Stimulated activated CD4-positive, alpha-beta T cell treated with anti-CD3 and anti-CD28 coated beads, Interleukin-1b, Interleukin-23, amount 100 ng/mL, for 1 hour (primary cell): ENCODE measurements at places on chromosomes 6 and 20.

GRCh38 chr20:57680934-57681914 lies 28.6 kb downstream of the PMEPA1 start:
- no peak for DNase-seq

DNA sequence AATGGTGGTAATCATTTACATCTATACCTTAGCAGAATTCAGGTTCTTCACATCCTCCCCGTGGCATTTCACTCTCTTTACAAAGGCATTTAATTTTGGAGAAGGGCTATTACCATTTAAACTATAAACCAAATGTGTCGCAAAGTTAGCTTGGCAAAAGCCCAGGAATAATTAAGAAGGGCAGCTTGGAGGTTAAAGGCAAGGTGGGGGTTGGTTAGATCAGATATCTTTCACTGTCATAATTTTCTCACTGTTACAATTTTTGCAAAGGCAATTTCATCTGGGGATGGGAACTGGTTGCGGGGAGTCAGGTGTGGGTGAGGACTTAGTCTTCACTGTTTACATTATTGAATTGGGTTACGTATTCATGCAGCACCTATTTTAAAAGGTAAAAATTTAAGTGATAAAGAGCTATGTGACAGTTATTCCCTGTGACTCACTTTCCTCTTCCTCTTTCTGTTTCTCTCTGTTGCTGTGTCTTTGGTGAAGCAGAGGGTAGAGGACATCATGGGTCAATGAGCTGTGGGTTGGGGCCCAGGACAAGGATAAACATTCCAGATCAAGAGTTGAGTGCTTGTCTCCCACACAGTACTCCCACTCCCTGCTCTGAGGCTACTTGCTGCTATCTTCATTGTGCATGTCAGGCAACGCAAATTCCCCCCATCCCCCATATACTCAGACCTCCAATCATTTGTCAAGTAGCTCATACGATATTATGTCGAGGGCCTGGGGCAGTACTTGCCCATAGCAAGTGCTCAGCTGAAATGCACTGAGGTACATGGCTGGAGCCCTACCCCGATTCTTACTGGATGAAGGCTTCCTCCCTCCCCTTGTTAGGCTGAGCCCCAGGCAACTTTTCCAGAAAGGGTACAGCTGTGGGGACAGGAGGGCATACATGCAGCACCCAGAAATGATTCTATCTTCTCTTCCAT lies 223.1 kb upstream of the MYLIP start:
- DNase-seq: no peak

GRCh38 chr20:40309731-40310130 lies 379.3 kb downstream of the MAFB start:
- DNase-seq: no peak

- no peak for DNase-seq
Observed at GRCh38 chr6:44199883-44200282, 16.8 kb upstream of the MYMX start.

DNA sequence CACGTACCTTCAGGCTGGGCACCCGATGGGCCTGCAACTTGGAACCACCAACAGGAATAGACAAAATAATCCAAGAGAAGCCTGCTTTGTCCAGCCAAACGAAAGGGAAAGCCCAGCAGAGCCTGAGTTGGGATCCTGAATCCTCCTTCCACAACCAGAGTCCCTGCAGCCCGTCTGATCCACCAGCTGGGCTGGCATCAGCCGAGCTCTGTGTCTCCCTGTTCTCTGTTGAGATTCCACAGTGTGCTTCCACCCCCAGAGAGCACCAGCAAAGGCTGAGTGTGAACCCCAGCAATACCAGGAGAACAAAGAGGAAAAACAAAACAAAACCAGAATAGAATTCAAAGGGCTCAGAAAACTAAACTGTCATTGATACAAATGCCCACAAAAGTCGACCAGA lies 104.2 kb upstream of the PRND start:
- no peak for DNase-seq

DNA sequence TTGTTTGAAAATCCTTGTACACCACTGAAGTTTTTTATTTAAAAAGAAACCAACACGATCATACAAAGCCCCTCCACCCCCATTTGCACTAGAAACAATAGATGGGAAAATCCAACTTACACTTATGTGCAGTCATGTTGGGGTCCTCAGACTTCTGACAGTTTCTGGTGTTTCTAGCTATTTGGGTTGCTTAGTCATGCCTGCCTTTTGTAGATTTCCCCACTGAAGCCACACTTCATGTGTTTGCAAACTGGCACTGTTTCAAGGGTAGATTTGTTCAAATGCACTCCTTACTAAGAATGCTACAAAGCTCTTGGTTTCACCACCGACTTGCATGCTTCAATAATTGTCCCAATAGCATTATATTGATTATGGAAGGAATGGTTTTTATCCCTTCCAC lies 1.5 kb downstream of the SH3BGRL2 start:
- no peak for DNase-seq

DNA sequence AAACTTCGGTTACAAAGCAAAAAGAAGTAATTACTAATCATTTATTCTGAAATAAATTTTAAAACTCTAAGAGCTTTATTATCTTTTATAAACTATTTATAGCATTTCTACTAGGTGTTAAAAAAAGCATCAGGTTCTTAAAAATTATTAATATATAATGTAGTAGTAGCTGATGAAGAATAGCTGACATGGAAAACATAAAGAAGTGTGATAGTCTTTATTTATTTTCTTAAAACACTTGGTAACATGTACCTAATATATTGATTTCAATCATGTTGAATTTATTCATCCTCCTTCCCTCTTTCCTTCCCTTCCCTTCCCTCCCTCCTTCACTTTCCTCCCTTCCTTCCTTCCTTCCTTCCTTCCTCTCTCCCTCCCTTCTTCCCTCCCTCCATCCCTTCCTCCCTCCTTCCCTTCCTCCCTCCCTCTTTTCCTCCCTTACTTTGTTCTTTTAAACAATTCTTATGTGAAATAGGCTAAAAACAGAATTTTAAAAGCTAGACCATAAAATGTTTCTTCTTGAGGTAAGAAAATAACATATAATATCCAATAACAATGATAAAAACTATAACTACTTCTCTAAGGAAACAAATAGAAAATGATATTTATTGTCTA lies 913.9 kb upstream of the MAP3K7 start:
- DNase-seq: no peak

- no peak for DNase-seq
Observed at GRCh38 chr20:10498200-10498599, 63.1 kb downstream of the SLX4IP start.

DNA sequence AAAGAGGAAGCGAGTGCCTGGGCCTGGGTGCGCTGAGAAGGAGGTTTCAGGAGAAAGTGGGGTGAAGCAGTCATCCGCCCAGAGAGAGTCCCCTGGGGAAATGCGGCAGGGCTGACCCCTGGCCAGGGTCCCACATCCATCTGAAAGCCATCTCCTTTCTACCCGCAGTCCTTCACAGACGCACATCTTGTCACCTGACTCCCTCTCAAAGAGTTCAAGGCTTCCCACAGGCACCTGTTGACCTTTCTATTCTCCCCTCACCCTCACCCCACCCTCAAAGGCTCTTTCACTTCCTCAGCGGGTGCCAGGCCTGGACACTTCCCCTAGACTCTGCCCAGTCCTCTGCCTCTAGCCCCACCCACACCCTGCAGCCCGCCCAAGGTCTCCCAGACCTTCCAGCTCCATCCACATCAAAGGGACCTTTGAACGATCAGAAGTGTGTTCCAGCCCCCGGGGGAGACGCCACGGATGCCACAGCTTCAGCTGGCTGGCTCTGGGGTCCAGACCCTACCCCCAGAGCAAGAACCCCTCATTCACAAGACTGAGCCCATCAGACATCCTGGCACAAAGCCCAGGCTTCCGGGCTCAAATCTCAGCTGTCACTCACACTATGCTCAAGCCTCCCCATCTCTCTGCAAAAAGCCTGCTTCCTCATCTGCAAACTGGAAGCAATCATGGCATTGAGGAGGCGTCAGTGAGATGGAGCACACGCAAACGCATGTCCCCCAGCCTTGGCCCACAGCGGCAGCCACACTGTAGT lies 2.1 kb downstream of the CTSZ start:
- DNase-seq: no peak

DNA sequence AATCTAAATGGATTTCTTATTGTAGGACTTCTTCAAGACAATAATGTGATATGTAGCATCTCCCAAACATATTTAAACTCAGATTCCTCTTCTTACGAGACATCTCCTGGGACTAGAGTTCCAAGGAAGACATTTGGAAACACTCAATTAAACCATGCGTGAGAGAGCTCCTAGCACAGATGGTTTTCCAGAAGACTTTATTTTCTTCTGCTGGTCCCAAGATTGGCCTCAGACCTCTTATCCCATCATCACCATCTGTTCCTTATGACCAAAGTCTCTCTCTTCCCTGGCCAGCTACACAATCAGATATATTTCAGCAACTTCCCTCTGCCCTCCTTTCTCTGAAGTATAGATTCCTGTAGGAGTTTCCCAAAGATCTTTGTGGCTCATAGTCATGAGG lies 93.2 kb upstream of the JARID2 start:
- no peak for DNase-seq

GRCh38 chr6:36933102-36933501 lies 21.4 kb upstream of the PI16 start:
- DNase-seq: no peak

- no peak for DNase-seq
Observed at GRCh38 chr6:39137245-39137644, 22.3 kb upstream of the SAYSD1 start.

- no peak for DNase-seq
Observed at GRCh38 chr6:113172531-113172966, 684.6 kb upstream of the MARCKS start.

DNA sequence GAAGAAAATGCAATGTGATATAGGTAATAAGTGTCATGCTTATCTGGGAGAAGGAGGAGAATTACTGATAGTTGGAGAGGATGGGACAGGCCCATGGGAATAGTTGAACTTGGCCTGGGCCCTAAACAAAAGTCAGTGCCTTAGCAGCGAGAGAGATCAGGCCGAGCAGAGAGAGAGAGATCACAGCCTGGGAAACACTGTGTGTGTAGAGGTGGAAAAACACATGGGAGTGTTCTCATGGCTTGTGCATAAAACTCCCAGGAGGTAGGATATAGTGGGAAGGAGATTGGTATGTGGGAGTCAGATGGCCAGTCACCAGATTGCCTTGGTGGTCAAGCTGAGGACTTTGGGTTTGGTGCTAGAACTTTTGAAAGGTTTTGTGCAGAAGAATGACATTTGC lies 47.6 kb downstream of the FIG4 start:
- DNase-seq: no peak

DNA sequence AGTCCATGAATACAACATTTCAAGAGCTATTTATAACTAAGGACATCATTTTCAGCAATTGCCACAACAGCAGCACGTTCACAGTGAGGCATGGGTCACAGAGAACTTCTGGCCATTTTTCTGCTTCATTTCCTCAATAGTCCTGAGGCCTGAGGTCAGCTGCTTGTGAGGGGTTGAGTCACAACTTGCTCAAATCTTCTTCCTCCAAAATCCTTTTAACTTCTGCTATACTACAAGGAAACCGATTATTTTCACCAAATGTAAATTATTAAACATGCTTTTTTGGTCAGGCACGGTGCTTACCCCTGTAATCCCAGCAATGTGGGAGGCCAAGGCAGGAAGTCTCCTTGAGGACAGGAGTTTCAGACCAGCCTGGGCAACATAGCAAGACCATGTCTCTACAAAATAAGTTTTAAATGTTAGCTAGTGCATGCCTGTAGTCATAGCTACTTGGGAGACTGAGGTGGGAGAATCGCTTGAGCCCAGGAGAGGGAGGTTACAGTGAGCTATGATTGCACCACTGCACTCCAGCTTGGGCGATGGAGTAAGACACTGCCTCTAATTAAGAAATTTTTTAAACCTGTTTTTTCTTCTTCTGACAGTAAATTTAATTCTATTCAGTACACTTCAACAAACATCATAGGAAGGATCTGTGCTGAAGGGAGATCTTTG lies 11.1 kb upstream of the SLC16A10 start:
- no peak for DNase-seq

DNA sequence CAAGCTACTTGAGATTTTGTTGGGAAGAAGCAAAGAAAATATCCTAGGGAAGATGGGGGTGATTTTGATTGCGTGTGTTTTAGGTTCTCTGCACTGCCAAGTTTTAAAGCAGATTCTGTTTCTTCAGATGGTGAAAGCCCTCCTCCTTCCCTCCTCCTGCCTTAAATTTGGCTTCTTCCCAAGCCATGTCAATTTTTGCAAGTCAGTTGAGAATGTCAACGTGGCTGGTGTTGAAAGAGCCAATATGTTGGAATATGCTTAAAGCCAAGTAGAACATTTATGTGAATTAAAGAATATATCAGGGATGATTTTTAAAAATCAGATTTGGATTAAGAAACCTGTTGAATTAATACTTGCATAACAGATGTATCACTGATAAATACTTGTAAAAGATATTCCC lies 270.8 kb downstream of the ARID1B start:
- DNase-seq: no peak

GRCh38 chr6:158706369-158706982 lies 56.6 kb downstream of the SYTL3 start:
- DNase-seq: no peak

DNA sequence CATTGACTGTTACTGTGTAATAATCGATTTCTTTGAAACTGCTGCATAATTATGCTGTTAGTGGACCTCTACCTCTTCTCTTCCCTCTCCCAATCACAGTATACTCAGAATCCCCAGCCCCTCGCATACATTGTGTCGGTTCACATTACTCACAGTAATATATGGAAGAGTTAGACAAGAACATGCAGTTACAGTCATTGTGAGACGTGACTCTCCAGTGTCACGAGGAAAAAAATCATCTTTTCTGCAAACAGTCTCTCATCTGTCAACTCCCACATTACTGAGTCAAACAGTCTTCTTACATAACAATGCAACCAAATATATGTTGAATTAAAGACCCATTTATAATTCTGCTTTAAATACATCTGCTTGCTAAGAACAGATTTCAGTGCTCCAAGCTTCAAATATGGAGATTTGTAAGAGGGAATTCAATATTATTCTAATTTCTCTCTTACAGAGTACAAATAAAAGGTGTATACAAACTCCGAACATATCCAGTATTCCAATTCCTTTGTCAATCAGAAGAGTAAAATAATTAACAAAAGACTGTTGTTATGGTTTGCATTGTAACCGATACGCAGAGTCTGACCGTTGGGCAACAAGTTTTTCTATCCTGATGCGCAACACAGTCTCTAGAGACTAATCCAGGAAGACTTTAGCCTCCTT lies 113.3 kb downstream of the TMEM242 start:
- no peak for DNase-seq

DNA sequence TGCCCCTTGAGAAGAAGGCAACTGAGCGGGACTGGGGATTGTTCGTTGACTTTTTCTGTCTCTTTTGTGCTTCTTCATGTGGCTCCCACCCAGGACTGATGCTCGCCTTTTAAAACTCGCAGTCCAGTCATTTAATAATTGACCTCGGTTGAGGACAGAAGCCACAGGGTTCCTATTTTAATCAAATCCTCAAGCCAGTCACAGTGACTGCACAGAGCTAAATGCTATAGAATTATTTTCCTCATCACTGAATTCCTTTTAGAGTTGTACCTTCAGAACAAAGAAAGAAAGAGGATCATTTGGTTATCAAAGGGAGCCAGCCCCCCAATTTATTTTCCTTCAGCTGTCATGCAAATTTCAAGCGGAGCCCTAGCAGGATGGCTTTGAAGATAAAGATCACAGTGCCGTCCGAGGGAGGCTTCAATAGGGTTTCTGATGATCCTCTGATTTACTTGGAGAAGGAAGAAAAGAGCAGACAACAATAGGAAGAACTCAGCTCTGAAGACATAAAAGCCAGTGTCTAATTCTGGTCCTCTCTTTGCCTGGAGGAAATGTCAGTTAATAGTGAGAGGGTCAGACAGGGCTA lies 186.6 kb downstream of the DOK5 start:
- DNase-seq: no peak
